Sciatic nerve (tissue), 2 donors: ENCODE measurements at places on chromosomes 12 and 14. TPM values are rescaled to one million over a fixed set of nuclear protein-coding genes. Genes with fewer than 3 reads are reported as not detected.
A peak's percentile ranks its signal among the peaks of the same experiment; 100 is the strongest.

DNA sequence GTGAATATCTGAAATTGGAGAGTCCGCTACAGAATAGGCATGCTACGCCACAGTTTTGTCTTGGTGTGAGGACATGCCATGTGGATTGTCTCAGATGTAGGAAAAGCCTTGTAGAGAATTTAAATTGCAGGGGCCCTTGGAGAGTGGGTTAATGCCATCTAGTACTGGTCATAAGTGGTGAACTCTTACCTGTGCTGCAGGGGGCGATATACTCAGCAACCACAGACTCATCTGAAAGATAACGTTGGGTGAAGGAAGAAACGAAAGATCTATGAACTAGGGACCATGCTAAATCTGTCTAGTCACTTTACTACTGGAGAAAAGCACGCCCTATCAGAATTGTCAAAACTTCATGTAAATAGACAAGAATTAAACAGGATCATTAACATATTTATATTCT is 33.7 kb upstream of the A2M start:
- DNase-seq: no peak

DNA sequence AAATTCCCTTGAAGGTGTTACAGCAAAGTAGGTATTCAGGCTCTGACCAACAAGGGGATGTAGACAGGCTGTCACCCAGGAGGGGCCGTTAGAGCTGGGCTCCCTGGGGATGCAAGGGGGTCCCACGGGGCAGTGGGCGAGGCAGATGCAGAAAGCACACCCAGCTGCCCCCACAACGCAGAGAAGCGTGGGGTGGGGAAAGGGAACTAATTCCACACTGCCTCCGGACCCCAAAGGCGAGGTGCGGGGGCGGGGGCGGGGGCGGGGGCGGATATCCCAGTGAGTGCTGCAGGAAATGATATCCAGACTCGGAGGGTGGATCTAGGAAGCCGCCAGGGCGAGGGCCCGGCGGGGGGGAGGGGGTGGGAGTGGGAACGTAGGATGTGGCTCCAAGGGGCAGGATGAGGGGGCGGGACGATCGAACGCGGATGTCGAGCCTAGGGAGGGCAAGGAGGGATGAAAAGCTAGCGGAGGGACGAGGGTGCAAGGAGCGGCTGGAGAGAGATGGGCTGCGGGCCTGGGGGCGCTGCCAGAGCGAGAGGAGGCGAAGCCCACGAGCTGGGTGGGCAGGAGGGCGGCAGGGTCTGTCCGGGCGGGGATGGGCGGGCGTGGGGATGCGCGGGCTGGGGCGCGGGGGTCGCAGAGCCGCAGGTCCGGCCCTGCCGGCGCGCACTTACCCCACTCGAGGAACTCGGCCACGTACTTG is 874 bp downstream of the CDC42BPB start:
- DNase-seq: peak; percentile 83

DNA sequence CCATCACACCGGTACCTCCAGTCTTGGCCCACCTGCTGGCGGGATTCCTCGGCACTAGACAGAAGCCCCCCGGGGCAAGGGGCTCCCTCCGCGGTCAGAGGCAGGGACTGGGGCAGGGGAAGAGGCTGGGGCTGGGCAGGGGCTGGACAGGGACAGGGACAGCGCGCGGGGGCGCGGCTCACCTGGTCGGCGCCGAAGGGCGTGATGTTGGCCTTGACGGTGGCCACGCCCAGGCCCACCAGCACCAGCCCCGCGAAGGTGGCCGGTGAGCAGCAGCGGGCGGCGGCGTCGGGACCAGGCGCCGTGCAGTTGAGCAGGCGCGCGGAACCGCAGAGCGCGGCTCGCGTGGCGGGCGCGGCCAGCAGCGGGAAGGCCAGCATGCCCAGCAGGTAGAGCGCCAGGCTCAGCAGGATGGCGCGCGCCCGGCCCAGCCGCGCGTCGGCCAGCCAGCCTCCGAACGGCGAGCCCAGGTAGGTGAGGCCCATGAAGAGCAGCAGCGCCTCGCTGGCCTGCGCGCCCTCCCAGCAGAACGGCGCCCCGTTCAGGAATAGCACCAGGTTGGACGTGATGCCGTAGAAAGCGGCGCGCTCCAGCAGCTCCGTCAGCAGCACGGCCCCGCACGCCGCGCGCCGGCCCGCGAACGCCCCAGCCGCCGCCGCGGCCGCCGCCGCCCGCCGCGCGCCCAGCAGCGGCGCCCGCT is 392 bp downstream of the SLC15A4 start:
- no peak for DNase-seq

GRCh38 chr14:52834440-52834842 is 43.0 kb upstream of the GNPNAT1 start:
- DNase-seq: no peak

- no peak for DNase-seq
Observed at GRCh38 chr12:110249716-110250225, 31.3 kb upstream of the ATP2A2 start.

DNA sequence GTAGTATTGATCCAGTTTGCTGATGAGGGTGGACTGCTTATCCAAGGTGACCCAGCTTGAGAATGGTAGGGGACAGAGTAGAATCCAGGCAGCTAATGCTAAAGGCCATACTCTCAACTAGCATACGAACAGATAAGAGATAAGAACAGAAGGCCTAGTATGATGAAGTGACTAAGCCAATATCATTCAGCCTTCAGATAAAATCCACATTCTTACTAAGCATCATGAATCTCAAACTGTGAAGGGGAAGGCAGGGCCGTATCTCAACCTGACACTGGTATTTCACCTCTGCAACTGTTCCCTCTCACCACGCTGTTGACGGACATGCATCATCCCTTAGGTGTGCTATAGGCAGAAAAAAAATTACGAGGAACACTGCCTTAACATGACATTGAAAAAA is 8.1 kb upstream of the CKAP4 start:
- no peak for DNase-seq

The GDF3 gene
- total RNA-seq: 1.3 TPM

The HOXC12 gene
- 0.22 TPM for total RNA-seq
